ENCODE measurements at places on chromosomes 12 and 14.
A peak's percentile ranks its signal among the peaks of the same experiment; 100 is the strongest.

GRCh38 chr14:65813760-65814384, 401.3 kb downstream of the FUT8 start:
- DNase-seq, result no peak

DNA sequence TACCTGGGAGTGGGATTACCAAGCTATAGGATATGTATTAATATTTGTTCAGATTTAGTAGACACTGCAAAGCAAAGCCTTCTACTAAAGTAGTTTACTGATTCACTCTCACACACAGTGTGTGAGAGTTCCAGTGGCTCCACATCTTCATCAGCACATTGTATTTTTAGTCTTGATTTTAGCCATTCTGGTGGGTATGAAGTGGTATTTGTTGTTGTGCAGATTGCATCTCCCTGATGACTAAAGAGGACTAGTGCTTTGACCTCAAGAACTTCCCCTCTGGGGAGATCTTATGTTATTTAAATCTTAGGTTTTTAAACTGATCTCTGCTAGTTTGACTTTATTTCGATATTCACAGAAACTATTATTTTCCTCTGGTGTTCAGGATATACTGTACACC, 479.7 kb upstream of the RGS6 start:
- no peak for DNase-seq

- no peak for DNase-seq
Measured at GRCh38 chr12:121800694-121801594, 2.9 kb upstream of the SETD1B start.

DNA sequence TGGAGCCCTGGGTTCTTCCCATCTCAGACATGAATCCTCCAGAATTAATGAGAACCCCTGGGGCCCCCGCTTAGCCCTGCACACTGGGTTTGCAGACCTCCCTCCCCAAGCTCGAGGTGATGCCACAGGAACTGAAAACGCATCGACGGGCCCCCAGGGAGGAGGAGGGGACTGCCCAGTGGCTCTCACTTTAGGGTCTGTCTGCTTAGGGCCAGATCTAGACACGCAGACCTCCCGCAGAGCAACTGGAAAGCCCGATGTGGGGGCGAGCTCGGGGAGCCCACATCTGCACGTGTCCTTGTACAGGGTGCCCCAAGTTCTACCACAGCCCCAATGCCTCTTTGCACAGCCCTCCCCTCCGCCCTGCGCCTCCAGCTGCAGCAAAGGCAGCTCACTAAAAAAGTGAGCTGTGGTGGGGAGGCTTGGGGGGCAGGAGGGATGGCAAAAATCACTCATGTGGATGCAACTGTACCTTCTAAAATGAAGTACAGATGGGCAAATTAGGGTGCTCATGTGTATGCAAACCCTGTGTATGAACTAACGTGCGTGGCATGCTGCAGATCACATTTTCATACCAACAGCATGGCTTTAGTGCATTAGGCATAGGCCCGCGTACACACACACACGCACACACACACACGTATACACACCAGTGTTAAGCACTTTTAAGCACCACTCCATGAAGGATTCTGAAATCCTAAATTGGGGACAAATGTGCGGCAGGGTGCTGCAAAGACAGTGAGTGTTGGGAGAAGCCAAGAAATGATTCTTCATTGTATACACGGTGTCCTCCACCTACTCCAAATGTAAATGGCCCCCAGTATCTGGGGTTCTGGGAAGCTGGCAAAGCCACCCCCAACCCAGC, 99.9 kb upstream of the MAP1LC3B2 start:
- DNase-seq, result no peak

GRCh38 chr12:98373025-98373554, 142.3 kb upstream of the TMPO start:
- peak; percentile 27 for DNase-seq

GRCh38 chr14:28673056-28673455, 93.5 kb upstream of the FOXG1 start:
- DNase-seq, result no peak

GRCh38 chr14:63193236-63193635, 11.0 kb upstream of the RHOJ start:
- no peak for DNase-seq

DNA sequence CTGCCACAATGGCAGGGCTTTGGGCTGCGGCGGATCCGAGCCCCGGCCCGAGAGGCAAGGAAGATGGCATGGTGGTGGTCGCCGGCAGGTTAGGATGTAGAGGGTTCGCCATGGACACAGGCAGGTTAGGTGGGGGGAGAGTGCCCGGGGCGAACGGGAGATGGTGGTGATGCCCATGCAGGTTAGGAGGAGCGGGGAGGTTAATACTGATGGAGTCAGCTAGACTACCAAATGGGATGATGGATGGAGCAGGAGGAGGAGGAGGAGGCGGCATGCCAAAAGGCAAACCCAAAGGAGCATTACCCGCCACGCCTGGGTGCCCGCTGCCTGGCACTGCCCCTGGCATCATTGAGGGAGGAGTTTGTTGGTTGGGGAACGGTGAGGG, 6.2 kb downstream of the MYL6 start:
- DNase-seq, result no peak

GRCh38 chr14:80446356-80446755, 235.1 kb upstream of the DIO2 start:
- DNase-seq, result no peak

- no peak for DNase-seq
Measured at GRCh38 chr12:6582959-6583358, 14.9 kb upstream of the NOP2 start.

GRCh38 chr12:121295746-121296617, 527 bp downstream of the CAMKK2 start:
- peak; percentile 37 for DNase-seq

GRCh38 chr12:53052419-53053217, 2.8 kb downstream of the TNS2 start:
- no peak for DNase-seq

DNA sequence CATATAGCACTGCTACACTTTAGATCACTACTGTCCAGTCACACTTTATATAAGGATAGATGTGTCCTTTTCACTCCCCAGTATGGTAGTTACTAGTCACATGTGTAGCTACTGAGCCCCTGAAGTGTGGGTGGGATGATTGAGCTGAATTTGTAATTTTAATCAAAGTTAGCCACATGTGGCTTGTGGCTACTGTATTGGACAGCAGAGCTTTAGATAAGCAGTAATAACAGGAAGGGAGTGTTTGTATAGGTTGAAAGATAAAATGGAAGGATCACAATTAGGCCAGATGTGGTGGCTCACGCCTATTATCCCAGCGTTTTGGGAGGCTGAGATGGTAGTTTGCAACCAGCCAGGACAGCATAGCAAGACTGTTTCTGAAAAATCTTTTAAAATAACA, 23.5 kb downstream of the NAA30 start:
- no peak for DNase-seq

GRCh38 chr12:52915637-52916036, 10.8 kb upstream of the KRT8 start:
- no peak for DNase-seq

DNA sequence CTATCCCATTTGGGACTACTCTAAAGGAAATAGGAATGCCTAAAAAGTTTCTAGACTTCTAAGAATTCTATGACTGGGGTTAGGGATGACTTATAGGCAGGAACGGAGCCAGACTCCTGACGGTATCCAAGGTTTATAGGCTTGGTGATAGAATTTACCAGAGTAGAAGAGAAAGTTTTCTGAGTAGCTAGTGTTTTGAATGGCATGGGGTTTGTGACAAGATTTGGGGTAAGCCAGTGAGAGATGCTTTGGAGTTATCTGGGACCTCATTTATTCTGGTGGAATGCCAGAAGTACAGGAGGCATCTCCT, 444.6 kb downstream of the RAD51B start:
- no peak for DNase-seq

DNA sequence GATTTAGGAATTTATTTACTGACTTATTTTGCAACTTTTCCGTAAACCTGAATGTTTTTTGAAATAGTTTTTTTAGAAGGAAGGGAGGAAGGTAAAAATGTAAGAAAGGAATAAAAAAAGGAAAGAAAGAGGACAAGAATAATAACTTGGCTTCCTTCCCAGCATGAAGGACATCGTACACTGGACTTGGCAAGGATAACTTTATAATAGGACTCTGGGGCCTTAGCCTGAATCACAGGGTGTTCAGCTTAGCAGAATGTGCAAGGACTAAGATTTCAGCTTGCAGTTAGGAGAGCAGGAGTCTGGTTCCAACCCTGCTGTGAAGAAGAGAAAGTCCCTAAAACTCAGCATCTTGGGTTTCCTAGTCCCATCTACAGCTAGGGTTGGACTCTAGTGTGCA, 1053.3 kb downstream of the VRK1 start:
- no peak for DNase-seq

DNA sequence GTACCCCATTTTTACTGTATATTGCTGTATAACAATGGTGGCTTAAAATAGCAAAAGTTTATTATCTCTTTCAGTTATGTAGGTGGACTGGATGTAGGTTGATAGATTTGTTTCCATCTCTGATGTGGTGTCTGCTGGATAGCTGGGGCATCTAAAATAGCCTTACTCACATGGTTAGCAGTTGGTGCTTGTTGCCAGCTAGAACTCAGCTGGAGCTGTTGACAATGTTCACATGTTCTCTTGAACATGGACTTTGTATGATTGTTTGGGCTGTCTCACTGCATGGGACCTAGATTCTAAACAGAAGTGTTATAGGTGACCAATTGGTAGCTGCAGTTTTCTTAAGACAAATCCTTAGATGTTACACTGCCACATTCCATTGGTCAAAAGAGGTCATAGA, 126.9 kb downstream of the GPHN start:
- DNase-seq, result no peak

DNA sequence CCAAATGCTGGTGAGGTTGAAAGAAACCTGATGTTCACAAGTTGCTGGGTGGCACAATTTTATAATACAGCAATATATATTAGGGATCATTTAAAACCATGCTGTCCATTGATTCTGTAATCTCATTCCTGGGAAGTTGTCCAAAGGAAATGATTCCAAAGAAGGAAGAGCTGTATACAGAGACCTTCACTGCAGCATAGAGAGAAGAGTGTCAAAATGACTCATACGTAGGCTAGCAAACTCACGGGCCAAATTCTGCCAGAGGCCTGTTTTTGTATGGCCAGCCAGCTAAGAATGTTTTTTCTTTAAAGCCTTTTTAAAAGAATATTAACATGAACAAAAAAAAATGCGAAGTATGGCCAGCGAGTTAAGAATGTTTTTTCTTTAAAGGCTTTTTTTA, 69.2 kb upstream of the MED13L start:
- no peak for DNase-seq

DNA sequence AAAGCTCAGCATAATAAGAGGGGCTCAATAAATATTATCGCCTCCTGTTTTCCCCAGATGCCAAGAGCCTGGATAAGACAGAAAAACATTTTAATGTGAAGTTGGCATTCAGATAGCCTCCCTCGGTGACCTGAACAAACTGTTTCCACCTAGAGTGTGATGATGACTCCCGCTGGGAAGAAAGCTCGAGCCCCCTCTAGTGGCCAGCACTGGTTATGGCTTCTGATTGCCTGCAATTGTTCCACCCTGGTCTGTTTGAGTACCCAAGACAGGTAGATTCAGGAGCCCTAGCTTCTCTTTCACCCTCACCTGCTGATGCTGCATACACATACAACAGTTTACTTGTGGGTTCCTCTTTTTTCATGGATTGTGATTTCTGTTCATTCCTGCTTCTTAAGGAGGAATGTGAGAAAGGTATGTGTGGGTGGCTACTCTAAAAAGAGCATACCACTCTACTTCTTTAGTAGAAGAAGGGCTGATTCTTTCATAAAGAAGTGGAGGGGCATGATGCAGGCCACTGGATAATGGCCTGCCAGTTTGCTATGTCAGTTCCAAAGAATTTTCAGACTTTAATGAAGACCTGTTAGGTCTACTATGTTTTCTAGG, 6.4 kb downstream of the ERG28 start:
- DNase-seq, result peak; percentile 54

- DNase-seq, result no peak
Measured at GRCh38 chr12:41777064-41777790, 367.4 kb downstream of the GXYLT1 start.

GRCh38 chr14:54713379-54713778, 146.5 kb downstream of the SAMD4A start:
- no peak for DNase-seq

- DNase-seq, result peak; percentile 33
Measured at GRCh38 chr12:21941506-21942376, 515 bp upstream of the ABCC9 start.

GRCh38 chr12:121264951-121265515, 31.5 kb downstream of the CAMKK2 start:
- no peak for DNase-seq

- DNase-seq, result no peak
Measured at GRCh38 chr12:49024543-49024942, 6.0 kb upstream of the PRKAG1 start.

- no peak for DNase-seq
Measured at GRCh38 chr14:56896922-56897321, 86.6 kb upstream of the OTX2 start.

DNA sequence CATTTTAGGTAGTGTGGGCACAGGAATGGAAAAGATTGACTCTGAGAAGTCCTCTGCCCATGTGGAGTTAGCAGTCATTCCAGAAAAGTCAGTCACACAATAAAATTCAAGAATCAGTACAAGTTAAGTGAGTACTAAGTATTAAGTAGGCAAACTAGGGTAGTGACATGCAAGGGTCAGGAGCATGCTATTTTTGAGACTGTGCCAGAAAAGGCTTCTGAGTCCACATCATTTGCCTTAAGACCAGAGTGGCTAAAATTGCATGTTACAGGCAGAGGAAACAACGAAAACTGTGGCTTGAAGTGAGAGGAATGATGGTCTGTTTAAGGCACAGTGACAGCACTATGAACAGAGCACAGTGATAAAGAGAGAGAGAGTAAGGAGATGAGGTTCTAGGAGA, 108.9 kb downstream of the SLC6A15 start:
- no peak for DNase-seq

DNA sequence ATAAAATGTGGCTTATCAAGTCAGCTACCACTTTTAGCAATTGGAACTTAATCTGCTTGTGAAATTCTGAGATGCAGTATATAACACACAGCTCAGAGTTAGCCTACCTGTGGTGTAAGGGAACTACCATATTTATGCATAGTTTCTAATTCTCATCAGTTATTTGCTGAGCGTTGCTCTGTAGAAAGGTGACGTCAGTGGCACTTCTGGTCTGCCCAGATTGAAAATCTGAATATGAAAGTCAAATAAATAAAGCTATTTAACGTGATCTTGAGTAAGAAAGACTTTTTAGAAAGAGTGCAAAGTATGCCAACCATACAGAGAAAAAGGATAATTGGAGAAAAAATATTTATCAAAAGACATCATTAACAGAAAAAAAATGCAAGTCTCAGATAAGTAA, 938.9 kb upstream of the NOVA1 start:
- no peak for DNase-seq

DNA sequence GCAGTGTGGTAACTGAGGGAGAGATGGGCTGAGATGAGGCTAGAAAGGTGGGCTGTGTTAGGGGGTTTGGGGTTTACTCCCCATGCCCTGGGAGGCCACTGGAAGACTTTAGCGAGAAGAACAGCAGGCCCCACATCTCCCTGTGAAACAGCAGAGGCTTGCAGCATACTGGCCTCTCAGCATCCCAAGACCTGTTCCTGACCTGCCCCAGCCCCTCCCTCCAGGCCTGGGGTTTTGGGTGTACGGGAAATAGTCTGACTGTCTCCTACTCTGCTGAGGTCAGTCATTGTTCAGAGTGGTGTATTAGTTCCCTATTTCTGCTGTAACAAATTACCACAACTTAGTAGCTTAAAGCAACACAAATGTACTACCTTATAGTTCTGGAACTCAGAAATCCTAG, 103.5 kb upstream of the HIF1A start:
- no peak for DNase-seq

All from HuH-7.5 (cell line).